GM10248 (cell line): ENCODE measurements at places on chromosomes 16 and 17.

- DNase-seq: no peak
These were observed 3.1 kb downstream of the NATD1 start for GRCh38 chr17:21249920-21250703.

DNA sequence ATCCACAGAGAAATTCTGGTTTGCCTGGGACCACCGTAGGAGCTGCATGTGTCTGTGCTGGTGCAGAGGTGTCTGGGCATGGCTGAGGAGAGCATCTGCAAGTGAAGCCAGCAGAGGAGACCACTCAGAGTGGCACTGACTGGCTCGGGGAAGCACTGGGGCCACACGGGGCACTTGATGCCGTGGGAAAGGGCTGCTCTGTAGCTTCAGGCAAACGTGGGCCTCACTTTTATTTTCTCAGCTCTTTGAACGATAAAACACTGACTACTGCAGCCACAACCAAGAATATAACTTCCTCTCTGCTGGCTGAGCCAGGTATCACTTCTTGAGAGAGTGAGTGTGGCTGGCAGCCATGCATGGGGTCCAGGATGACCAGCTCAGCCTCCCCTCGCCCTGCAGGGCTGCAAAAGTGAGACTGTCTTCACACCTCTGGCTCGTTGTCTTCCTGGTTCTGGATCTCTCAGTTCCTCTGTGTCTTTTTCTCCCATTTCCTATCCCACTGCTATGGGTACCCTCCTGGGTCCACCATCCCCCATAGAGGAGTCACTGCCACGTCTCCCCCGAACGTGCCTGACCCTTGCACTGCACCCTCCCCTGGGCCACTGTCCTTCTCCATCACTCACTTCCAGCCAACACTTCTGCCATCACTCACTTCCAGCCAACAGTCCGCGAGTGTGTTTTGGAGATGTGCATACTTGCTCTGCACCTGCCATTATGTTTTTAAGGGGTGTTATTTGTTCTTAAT lies 201.4 kb upstream of the CHMP6 start:
- peak; percentile 75 for DNase-seq

- no peak for DNase-seq
These were observed 8.3 kb downstream of the PITPNC1 start for GRCh38 chr17:67385122-67385988.

DNA sequence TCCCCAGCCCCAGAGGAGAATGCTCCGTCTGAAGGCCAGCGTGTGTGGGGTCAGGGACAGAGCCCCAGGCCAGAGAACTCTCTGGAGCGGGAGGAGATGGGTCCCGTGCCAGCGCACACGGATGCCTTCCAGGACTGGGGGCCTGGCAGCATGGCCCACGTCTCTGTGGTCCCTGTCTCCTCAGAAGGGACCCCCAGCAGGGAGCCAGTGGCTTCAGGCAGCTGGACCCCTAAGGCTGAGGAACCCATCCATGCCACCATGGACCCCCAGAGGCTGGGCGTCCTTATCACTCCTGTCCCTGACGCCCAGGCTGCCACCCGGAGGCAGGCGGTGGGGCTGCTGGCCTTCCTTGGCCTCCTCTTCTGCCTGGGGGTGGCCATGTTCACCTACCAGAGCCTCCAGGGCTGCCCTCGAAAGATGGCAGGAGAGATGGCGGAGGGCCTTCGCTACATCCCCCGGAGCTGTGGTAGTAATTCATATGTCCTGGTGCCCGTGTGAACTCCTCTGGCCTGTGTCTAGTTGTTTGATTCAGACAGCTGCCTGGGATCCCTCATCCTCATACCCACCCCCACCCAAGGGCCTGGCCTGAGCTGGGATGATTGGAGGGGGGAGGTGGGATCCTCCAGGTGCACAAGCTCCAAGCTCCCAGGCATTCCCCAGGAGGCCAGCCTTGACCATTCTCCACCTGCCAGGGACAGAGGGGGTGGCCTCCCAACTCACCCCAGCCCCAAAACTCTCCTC lies 10.4 kb downstream of the CX3CL1 start:
- DNase-seq: no peak

- no peak for DNase-seq
These were observed 2.9 kb upstream of the AOC3 start for GRCh38 chr17:42848093-42848492.

DNA sequence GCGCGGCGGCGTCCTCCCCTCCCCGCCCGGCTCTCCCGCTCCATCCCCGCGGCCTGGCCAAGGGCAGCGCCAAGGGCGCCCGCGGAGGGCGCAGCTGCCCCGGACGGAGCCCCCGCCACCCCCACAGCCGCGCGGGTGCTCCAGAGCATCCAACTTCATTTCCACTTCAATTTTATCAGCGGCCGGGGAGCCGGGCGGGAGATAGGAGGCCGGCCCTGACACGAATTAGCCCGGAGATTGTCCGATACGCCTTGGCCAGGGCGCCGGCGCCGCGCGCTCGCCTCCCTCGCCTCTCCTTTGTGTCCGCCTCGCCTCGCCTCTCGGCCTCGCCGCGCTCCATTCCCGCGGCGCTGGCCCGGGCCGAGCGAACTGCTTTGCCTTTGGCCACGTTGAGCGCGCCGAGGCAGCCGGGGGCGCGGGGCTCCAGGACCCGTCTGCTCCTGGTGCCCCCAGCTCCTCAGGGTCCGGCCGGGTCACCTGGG lies 129.1 kb upstream of the LHX1 start:
- no peak for DNase-seq

DNA sequence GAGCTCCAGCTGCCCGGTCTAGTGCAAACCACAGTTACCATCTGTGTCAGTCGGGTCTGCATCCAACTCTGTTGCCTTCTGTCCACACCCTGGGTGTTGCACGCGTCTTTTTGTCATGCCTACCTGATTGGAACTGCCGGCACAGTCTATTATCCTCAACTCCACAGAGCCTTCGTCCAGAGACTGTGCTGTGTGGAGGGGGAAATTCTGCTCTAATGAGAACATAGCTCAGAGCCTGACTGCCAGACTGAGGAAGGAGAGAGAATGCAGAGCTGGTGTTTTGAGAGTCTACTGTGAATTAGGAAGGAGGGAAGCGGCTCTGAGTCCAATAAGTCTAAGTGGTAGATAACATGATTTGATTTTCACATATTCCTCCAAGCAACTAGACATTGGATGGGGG lies 68.3 kb upstream of the GPR139 start:
- DNase-seq: no peak

- DNase-seq: peak; percentile 18
These were observed 2.0 kb downstream of the GRIN2A start for GRCh38 chr16:10180042-10180770.

GRCh38 chr16:67326472-67327309 lies at the start of the genes KCTD19 and LRRC36:
Gene KCTD19 (minus strand): TSS chr16:67326741. CDS start chr16:67326707, 34 bp downstream.
Gene LRRC36 (plus strand): TSS chr16:67326815. CDS start chr16:67326863, 48 bp downstream.
- peak; percentile 80 for DNase-seq
